ENCODE measurements at places on chromosomes 7 and 10. TPM values are rescaled to one million over a fixed set of nuclear protein-coding genes. Genes with fewer than 3 reads are reported as not detected.

EBLN1 gene
- not detected for total RNA-seq

GRCh38 chr7:7157887-7158271 lies 24.5 kb upstream of the C1GALT1 start:
- DNase-seq: no peak

DNA sequence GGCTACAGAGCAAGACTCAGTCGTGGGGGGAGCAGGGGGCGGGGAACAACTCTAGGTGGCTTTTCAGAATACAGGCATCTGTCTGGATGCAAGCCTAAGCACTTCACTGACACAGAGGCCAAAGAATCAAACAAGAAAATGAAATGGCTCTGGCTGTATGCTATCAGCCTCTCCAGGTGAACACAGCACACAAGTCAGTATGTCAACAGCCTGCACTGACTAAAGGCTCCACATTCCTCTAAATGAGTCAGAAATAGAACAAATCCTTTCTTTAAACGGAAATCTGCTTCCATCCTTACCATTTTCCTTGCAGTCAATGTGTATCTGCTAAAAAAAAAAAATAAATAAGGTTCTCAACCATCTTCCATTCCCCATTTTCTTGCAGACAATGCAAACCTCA lies 88.3 kb downstream of the ARMH3 start:
- DNase-seq: no peak

- no peak for DNase-seq
Observed at GRCh38 chr10:132542086-132542775, 4.6 kb downstream of the INPP5A start.

DNA sequence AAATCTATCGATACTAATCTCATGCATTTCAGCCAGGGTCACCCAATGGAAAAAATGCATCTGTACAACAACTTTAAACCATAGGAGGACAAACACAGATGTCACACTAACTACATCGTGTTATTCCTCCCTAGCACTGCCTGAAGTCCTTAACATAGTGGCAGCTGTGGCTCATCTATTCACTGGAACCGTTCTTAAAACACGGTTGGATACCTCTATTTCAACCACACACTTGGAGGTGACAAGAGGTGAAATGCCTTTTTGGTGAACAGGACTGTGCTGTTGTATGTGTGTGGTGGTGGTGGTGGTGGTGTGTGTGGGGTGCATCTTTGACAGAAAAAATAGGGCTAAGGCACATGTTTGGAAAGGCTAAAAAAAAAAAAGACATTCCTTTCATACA lies 93.1 kb downstream of the NRP1 start:
- no peak for DNase-seq
